ENCODE measurements at places on chromosomes 5 and 9.

- no peak for DNase-seq
Observed at GRCh38 chr5:119551819-119552218, 77.5 kb upstream of the FAM170A start.

GRCh38 chr5:17243287-17244063, 26.0 kb downstream of the BASP1 start:
- DNase-seq = no peak

DNA sequence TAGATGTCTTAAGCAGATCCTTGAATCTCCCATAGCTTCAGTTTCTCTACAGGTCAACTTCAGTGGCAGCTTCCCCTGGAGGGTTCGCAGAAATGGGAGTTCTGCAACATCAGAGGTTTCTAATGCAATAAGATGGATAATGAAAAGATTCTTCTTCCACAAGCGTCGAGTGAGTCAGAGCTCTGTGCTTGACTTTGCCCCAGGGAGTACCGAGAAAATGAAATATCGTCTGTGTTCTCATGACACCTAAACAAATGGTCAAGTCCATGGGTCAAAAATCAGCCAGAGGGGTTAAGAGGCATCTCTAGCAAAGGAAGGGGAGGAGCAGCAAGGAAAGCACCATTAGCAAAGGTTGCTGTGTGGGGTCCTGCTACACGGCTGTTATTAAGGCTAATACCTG, 3.2 kb upstream of the ADRA1B start:
- no peak for DNase-seq

- DNase-seq = no peak
Observed at GRCh38 chr5:40331616-40332015, 348.1 kb upstream of the PTGER4 start.

- no peak for DNase-seq
Observed at GRCh38 chr5:161094411-161094810, 242.4 kb upstream of the ATP10B start.

DNA sequence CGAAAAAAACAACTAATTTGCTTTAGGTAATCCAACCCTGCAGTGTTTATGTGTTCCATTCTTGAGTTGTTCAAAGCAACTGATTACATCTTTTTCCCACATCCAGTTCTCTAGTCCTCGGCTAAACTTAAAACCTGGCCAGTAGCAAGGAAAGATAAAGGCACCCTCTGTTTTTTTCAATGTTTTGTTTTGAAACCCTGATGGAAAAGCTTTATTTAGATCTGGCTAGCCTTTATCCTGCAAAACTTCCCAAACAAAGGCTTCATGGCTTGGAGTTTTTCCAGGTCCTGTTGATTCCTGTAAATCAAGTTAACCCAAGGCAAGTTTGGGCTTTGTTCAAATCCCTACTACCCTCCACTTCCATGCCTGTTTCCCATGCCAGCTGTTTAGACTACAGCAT, 105.1 kb downstream of the CEMIP2 start:
- no peak for DNase-seq

DNA sequence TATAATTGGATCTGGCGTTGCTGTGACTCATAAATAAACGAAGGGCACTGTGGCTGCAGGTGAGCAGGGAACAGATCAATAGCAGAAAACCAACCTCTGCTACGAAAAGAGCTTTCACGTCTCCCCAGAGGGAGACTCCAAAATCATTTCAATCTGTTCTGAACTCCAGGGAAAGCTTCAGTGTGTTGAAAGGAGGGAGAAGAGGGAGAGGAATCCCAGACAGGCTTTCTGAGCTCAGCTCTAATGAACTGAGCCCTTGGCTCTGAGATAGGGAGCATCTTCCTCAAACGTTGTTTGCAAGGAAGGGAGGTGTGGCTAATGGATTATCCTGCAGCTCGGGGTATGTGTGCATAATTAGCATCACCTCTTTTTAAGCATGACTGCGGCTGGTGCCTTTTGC, 288.0 kb upstream of the IRX4 start:
- DNase-seq = no peak

GRCh38 chr5:88657906-88658775, 224.8 kb downstream of the MEF2C start:
- no peak for DNase-seq

DNA sequence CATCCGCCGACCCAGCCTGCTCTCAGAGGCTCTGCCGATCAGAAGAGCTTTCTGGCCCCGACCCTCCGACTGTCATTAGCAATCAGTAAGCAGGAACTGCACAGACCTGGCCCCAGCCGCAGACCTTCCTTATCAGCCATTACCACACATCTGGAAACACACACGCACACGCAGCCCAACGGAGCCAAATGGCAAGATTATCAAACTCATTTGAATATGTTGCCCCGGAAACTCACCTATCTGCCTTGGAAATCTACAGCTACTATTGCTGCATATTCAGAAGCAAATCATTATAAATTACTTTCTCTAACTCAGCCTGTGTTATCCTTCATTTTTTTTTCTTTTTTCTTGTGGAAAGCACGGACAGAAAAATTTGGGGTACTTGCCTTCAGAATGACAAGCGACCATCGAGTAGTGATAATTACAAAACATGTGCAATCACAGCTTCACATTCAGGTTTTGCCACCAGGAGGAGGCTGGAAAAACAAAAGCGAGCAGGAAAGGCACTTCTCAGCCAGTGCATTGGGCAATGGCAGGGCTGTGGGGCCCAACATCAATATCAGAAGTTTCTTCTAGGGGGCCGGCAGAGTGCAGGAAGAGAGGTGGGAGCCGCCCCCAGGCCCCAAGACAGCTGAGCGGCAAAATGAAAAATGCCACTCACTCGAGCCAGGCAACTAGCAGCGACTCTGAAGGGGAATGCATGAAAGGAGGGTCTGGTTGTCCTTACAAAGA, 122.3 kb downstream of the VAV2 start:
- peak; percentile 12 for DNase-seq

- DNase-seq = no peak
Observed at GRCh38 chr9:96450613-96451528, 902 bp downstream of the HABP4 start.

- DNase-seq = no peak
Observed at GRCh38 chr9:35757892-35758275, 3.8 kb upstream of the MSMP start.

GRCh38 chr9:70044490-70045307, 1.1 kb downstream of the MAMDC2 start:
- no peak for DNase-seq

DNA sequence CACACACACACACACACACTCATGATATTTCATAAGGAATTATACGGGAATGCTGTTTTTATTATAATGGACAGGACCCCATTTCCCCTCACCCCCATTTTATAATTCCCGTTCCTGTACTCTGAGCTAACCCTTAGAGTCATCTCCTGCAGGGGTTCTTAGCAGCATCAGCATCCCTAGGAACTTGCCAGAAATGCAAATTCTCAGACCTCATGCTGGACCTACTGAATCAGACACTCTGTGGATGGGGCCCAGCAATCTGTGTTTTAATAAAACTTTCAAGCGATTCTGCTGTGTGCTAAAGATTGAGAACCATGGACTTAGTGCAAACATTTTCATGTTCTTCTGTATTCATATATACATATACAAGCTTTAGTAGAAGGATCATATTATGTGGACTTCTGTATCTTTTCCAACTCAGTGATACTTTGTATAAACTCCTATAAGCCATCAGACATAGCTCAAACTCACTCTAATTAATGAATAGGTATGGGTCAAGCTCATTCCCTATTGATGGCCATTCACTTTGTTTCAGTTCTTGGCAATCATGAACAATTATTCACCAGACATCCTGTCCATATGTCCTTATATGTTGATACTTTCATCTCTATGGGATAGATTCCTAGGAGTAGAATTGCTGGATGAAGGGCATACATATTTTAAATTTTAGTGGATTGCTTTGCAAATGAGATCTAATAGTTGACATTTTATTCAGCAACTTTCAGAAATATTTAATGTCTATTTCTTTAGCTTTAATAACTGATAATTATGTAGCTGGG, 65.5 kb downstream of the ARHGEF28 start:
- DNase-seq = no peak

GRCh38 chr5:149203921-149204441, 62.7 kb downstream of the ABLIM3 start:
- DNase-seq = no peak

DNA sequence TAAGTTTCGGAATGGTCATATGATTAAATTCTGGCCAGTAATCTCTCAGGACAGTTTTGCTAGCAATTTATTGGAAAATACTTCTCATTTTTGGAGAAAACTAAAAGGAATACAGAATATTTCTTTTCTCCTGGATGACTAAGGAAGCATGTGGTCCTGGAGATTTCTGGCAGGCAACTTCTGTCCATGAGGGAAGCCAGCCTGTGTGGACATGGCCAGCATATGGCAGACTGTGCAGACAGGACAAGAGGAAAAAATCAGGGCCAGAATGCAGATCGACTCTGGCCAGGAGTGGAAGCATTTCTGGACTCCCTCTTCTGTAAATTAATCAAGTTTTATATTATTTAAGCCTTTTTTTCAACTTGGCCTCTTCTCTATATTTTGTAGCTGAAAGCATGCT, 100.4 kb upstream of the CDH18 start:
- no peak for DNase-seq

GRCh38 chr5:137737349-137738131, 1.7 kb upstream of the KLHL3 start:
- DNase-seq = peak; percentile 28

GRCh38 chr5:16759147-16759773, 142.5 kb upstream of the RETREG1 start:
- DNase-seq = peak; percentile 44

Measured in activated CD4-positive, alpha-beta T cell treated with anti-CD3 and anti-CD28 coated beads, Interleukin-2, amount 50 U/mL, for 16 hours (primary cell).